ENCODE measurements at places on chromosomes 1 and 21. TPM values are rescaled to one million over a fixed set of nuclear protein-coding genes. Genes with fewer than 3 reads are reported as not detected.

Gene CFHR1
- total RNA-seq: 288 TPM

DNA sequence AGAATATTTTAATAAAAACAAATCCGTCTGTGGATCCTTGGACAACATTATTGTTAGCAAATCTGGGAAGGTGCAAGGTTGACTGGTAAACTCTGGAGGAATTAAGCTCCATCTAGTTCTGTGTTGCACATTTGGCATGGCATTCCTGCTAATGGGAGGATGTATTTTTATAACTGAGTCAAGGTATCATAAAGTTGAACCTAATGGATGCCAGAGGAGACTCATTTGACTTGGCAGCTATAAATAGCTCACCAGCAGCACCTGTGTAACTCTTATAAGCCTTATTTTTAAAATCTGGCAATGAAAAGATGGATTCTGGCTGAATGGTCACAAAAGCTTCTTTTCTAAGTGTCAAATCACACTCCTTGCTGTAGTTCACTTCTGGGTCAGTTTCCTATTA is 118.5 kb upstream of the ADAMTS5 start:
- DNase-seq: no peak

DNA sequence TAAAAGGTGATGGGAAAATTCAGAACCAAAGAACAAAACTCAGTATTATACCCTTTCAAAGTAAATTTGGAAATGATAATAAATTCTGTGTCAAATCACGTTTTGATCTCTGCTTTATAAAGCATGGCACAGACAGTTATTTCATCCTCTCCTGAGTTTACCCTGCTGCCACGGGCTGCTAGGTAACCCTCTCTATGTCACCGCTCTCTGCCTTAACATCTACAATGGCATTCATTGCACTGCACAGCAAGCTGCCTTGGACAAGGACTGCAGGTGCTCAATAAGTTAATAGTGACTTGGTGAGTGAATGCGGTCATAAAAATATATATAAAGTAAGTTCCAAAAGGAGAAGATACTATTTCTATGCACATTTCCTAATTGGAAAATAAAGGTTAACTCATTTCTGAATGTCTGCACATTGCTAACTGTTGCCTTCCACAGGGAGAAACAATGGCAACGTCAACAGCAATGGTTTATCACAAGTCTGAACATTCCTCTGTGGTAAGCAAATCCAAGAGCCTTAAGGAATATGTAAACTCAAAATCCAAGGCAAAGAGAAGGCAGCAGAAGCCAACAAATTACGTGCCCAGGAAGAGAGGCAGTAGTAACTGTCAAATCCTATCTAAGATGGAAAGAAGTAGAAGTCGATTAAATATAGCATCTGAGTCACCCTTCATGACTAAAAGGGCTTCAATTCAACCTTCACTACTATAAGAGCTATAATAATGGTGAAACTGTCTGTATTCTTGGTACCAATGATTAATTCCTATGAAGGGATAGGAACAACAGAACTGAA is 19.4 kb downstream of the FYB2 start:
- DNase-seq: no peak

- peak; percentile 51 for DNase-seq
Measured at GRCh38 chr1:11320153-11320936, 47.3 kb downstream of the UBIAD1 start.

Gene TRPM2
- total RNA-seq: 0.65 TPM

Gene NLRP3
- total RNA-seq: 1.9 TPM

Gene SGIP1
- 0.17 TPM for total RNA-seq

DNA sequence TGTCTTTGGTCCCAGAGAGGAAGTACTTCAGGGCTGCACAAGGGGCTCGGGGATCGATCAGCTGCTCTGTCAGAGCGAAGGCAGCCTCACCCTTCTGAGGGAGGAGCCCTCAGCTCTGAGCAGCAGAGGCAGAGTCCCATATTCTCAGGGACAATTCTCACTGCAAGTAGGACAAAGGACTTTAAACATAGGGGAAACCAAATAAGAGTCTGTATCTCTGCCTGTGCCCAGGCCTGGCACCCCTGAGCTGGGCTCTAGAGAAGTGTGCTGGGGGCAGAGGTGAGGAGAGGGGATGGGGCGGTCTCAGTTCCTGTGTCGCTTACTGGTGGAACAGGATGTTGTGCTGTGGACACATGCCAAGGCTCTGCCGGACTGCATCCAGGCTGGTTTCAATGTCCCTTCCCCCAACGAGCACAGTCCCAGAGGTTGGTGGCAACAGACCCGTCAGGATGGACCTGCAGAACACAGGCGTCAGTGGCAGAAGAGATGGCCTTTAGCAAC is 76.6 kb downstream of the ABCA4 start:
- no peak for DNase-seq

DNA sequence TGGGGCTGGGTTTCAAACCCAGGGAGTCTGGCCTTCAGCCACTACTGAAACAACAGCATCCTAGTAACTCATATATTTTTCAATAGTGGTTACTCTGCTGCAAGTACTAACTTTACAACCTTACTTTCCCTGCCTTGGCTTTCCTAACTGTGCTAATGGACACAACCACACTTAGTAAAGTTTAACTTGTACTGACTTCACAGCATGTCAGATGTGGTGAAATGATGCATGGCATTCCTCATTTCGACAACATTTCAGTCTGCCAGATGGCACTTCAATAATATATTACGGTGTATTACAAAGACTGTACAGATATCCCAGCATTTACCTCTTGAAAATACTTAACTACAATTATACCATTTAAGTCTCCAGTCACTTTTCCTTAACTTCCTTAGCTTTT is 27.8 kb downstream of the LRRC7 start:
- no peak for DNase-seq

DNA sequence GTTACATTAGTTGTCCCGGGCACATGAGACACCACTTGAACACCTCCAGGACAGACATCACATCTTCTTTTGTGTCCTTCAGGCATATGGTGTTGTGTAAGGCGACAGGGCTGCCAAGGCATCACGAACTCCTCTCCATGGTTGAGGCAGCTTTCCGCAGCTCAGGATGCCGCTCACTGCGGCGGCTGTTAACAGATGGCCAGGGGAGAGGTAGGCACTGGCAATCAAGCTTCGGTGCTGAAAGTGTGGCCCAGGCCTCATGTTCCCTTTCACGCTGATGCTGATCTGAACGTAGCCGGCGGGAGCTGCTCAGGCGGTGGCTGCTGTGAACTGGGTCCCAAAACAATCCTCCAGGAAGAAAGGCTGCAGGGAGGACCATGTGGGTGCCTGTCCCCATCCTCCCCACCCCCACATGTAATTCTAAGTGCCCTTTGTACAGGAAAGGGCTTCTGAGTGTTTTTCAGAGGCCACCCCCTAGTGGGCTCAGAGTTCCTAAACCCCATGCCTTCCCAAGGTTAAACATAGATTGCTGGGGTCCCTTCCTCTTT is 287.1 kb upstream of the AJAP1 start:
- no peak for DNase-seq

Gene NUF2
- 31.6 TPM for total RNA-seq

DNA sequence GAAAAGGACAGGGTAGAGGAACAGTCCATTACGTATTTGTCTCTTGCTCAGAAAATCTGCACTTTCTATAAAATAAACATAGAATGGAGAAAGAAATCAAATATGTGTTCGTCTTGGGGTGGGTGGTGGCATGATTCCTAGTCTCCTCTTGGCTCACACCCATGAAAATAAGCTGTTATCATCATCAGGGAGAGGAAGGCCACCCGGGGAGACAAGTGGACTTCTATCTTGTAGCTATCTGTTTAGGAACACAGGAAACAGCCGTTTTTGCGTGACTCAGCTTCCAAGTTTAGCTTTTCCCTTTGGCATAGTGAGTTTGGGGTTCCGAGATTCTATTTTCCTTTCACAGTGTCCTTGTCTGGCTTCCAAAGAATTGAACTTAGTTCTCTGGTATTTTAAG is 622.3 kb downstream of the PTPRU start:
- DNase-seq: no peak

- no peak for DNase-seq
Measured at GRCh38 chr1:22665752-22666151, 12.7 kb downstream of the C1QB start.

Gene ZNF697
- total RNA-seq: 4.5 TPM

Gene DENND2D
- total RNA-seq: 20.7 TPM

Gene PLPPR5
- total RNA-seq: not detected

Gene CBR3
- total RNA-seq: 0.61 TPM

Gene F13B
- 111 TPM for total RNA-seq

Gene FALEC
- not detected for total RNA-seq

- DNase-seq: no peak
Measured at GRCh38 chr1:172938681-172939080, 112.1 kb downstream of the TNFSF18 start.

DNA sequence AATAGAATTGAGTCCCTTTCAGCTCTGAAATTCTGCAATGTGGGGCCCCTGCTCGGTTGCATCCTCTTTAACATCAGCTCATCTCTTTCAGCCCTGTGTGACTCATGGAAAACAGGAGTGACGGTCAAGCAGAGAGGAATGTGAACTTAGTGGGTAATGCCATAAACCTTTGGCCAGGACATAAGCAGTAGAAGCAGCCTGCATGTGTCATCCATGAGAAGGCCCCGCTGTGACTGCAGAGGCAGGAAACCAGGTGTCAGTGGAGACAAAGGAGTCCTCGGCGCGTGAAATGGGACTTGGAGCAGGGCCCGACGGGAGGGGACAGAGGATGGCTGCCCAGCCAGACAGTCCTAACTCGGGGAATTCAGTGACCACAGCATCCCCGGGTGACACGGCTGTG is 21.1 kb upstream of the EPHB2 start:
- no peak for DNase-seq

DNA sequence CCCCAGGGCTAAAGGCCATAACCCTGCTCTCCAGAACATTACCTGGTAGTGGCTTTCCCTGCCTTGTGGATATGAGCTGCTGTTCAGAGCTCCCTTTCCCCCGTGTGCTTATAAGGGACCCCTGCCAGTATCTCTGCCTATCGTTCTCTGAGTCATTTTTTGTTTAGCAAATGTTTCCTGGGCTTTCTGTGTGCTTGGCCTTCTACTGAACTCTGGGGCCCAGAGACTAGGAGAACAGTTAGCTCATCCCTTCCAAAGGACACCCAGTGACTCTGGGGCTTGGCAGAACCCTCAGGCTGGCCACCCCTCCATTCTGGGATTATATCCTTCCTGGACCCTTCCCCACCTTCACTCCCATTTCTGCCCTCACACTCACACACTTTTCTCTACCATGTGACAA is 80.8 kb upstream of the POU3F1 start:
- DNase-seq: no peak

Gene HEYL
- total RNA-seq: 0.61 TPM

GRCh38 chr1:11502516-11502915 is 23.6 kb downstream of the DISP3 start:
- no peak for DNase-seq

DNA sequence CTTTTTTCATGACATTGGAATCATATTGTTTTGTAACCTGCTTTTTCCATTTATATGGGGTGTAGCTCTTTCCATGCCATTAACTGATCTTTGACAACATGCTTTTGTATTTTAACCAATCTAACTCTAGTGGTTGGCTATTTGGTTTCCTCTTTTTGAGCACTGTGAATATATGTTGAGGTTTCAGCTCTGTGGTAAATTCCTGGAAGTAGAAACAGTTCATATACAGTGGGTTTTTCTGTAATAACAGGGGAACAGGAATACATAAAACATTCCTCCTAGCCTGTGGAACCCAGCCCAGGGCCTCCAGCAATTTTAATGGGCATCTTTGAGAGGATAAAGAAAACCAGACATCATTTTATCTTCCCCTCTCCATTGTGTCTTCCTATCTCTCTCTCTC is 17.4 kb downstream of the AZIN2 start:
- no peak for DNase-seq

Gene KRTAP7-1
- not detected for total RNA-seq

- DNase-seq: no peak
Measured at GRCh38 chr1:77487631-77488030, 194.8 kb downstream of the ZZZ3 start.

Gene SYT11
- 1.2 TPM for total RNA-seq

- no peak for DNase-seq
Measured at GRCh38 chr1:160726114-160726497, 12.9 kb upstream of the SLAMF7 start.

DNA sequence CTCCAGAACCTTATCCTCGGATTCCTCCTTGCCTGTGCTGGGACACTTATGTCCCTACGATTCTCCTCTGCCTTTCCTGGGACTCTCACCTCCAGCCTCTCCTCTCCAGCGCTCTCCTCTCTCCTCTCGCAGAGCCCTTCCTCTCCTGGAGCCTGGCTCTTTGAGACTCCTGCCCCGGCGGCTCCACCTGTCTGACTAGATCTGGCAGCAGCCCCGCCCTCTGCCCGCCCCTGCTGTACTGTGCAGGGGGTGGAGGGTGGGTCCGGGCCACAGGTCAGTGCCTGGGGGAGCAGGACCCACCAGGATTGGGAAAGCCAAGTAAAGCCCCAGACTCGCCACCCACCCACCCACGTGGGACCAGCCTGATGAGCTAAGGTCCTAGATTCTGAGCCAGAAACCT is 1.6 kb downstream of the ELOVL1 start:
- peak; percentile 79 for DNase-seq

Gene ALX3
- not detected for total RNA-seq

DNA sequence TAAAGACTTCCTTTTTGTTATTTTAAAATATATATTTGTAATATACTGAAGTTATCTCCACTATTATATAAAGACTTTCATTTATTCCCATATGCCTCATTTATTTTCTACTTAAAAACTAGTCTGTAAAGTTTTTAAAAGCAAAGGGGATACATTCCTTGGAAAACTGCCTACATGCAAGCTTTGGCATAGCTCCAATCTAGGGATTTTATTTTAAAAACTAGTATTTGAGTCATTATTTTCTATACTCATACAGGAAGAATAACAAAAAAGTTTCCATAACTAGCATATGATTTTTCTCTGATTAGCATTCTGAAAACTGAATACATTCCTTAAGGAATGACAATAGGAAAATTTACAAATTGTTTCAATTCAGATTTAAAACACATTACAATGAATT is 88.9 kb downstream of the COL24A1 start:
- DNase-seq: no peak

Gene LCE1C
- not detected for total RNA-seq

DNA sequence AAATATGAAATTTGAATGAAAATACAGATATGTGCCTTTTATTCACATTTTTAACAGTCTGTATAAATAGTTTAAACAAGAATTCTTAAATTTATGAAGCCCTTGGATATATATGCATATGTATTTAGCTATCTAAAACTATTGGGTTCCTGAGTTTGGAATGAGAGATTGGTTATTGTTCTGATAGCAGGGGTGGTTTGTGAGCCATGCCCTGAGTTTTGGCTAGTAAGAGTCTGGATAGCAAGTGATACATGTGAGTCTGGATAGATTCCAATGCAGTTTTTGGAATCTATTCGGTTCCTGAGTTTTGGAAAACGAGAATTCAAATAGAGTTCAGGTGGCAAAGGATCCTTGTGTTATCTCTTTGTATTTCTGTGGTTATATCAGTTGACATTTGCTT is 2.8 kb downstream of the MAN1A2 start:
- no peak for DNase-seq

Gene ITLN1
- 5.0 TPM for total RNA-seq

- no peak for DNase-seq
Measured at GRCh38 chr1:101330427-101331130, 93.8 kb downstream of the S1PR1 start.

- no peak for DNase-seq
Measured at GRCh38 chr1:186904361-186904760, 75.6 kb downstream of the PLA2G4A start.
